ENCODE measurements at places on chromosomes 7 and 10. TPM values are rescaled to one million over a fixed set of nuclear protein-coding genes. Genes with fewer than 3 reads are reported as not detected.

CRHR2 gene
- total RNA-seq: 0.02 TPM

RHEB gene
- total RNA-seq: 151 TPM

TUBAL3 gene
- 0.31 TPM for total RNA-seq

GLI3 gene
- 0.30 TPM for total RNA-seq

NEURL1 gene
- 0.50 TPM for total RNA-seq

ABCA13 gene
- total RNA-seq: 0.03 TPM

CPA2 gene
- total RNA-seq: 0.11 TPM

OPALIN gene
- not detected for total RNA-seq

RBP4 gene
- 10.6 TPM for total RNA-seq

DYNC1I1 gene
- total RNA-seq: 0.15 TPM

MBL2 gene
- not detected for total RNA-seq

OPN1SW gene
- not detected for total RNA-seq

CABCOCO1 gene
- total RNA-seq: 0.46 TPM

GNGT1 gene
- total RNA-seq: not detected

MUC12 gene
- total RNA-seq: 20.3 TPM

STEAP1 gene
- total RNA-seq: 16.9 TPM

IFIT2 gene
- 1.9 TPM for total RNA-seq

LFNG gene
- 18.4 TPM for total RNA-seq

MSMB gene
- not detected for total RNA-seq

PLA2G12B gene
- total RNA-seq: not detected

LRRN3 gene
- total RNA-seq: not detected

GNAT3 gene
- not detected for total RNA-seq

LOXL4 gene
- 1.4 TPM for total RNA-seq

STX1A gene
- 66.8 TPM for total RNA-seq

IL15RA gene
- 2.3 TPM for total RNA-seq

AQP1 gene
- 0.45 TPM for total RNA-seq

LANCL2 gene
- total RNA-seq: 13.6 TPM

IGFBP3 gene
- 123 TPM for total RNA-seq

AKR1C2 gene
- 3,701 TPM for total RNA-seq

TLX1 gene
- not detected for total RNA-seq

PBLD gene
- total RNA-seq: 2.8 TPM

SEMA3E gene
- total RNA-seq: 1.8 TPM

PTF1A gene
- not detected for total RNA-seq

LIPJ gene
- not detected for total RNA-seq

MRC1 gene
- total RNA-seq: 0.02 TPM

HYAL4 gene
- total RNA-seq: not detected

SOSTDC1 gene
- total RNA-seq: not detected

CLCN1 gene
- 0.03 TPM for total RNA-seq

CTTNBP2 gene
- total RNA-seq: 0.21 TPM

SLC35G1 gene
- total RNA-seq: 8.8 TPM

TFPI2 gene
- 208 TPM for total RNA-seq

CEP55 gene
- total RNA-seq: 60.9 TPM

CPA1 gene
- not detected for total RNA-seq

MYH16 gene
- total RNA-seq: 0.35 TPM

TUBB8 gene
- total RNA-seq: 0.05 TPM

PRSS1 gene
- not detected for total RNA-seq

TMEM184A gene
- total RNA-seq: 8.1 TPM

DRGX gene
- not detected for total RNA-seq

ZNF479 gene
- not detected for total RNA-seq

CXCL12 gene
- 0.25 TPM for total RNA-seq

FGFBP3 gene
- total RNA-seq: 2.6 TPM

SPDYE3 gene
- total RNA-seq: not detected

POP7 gene
- 87.5 TPM for total RNA-seq

SDHAF3 gene
- 21.4 TPM for total RNA-seq

COBL gene
- 4.1 TPM for total RNA-seq

HOXA3 gene
- 4.7 TPM for total RNA-seq

ASAH2B gene
- 3.9 TPM for total RNA-seq

VWC2 gene
- total RNA-seq: not detected
